ENCODE measurements at places on chromosomes 3 and 15.

- peak; percentile 84 for ATAC-seq
Observed at GRCh38 chr15:53197426-53197839, 407.3 kb upstream of the ONECUT1 start.

- no peak for ATAC-seq
Observed at GRCh38 chr3:70905491-70905890, 593.1 kb upstream of the MDFIC2 start.

DNA sequence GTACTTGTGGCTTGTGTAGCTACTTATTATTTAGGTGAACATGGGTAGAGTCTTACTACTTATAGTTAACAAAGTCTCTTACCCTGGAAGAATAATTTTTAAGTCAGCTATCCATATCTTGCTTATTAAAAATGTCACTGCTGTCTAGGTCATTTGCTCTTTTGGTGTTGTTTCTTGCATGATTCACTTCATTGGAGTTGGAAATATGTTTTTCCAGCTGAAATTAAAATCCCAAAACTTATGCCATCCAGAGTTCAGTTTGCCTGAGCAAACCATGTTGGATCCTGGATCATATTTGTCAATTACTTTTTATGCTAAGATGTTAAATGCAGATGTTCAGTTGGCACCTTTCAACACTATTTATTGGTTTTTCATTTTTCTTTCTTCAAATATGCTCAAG is 421.0 kb upstream of the RBMS3 start:
- no peak for ATAC-seq

GRCh38 chr3:195282961-195283360 is 12.0 kb upstream of the XXYLT1 start:
- no peak for ATAC-seq

DNA sequence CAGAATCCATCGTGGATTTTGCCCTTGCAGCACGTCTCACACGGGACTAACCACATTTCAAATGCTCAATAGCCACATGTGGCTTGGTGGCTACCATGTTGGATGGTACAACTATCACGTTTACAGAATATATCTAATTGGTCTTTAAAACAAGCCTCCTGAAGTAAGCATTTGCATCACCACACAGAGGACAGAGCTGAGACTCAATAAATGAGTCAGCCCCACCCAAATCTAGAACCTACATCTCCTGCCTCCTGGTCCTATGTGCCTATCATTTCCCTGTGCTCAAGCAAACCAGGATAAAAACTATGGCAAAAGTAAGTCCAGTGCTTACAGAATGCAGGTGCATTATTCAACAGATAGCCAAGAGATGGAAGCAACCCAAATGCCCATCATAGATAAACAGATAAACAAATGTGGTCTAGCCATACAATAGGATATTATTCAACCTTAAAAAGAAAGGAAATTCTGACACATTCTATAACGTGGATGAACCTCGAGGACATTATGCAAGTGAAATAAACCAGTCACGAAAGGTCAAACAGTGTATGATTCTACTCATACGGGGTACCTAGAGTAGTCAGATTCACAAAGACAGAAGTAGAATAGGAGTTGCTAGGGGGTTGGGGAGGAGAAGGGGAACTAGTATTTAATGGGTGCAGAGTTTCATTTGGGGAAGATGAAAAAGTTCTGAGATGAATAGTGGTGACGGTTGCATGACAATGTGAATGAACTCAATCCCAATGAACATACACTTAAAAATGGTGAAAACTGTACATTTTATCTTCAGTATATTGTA is 43.9 kb downstream of the SRGAP3 start:
- no peak for ATAC-seq

- ATAC-seq: peak; percentile 95
Observed at GRCh38 chr3:128051837-128052594, at the start of gene SEC61A1. Gene SEC61A1, plus strand, starts transcription at chr3:128052437. Its CDS starts 116 bp downstream, at chr3:128052553.

GRCh38 chr3:195139876-195140240 is 131.1 kb downstream of the XXYLT1 start:
- peak; percentile 76 for ATAC-seq

DNA sequence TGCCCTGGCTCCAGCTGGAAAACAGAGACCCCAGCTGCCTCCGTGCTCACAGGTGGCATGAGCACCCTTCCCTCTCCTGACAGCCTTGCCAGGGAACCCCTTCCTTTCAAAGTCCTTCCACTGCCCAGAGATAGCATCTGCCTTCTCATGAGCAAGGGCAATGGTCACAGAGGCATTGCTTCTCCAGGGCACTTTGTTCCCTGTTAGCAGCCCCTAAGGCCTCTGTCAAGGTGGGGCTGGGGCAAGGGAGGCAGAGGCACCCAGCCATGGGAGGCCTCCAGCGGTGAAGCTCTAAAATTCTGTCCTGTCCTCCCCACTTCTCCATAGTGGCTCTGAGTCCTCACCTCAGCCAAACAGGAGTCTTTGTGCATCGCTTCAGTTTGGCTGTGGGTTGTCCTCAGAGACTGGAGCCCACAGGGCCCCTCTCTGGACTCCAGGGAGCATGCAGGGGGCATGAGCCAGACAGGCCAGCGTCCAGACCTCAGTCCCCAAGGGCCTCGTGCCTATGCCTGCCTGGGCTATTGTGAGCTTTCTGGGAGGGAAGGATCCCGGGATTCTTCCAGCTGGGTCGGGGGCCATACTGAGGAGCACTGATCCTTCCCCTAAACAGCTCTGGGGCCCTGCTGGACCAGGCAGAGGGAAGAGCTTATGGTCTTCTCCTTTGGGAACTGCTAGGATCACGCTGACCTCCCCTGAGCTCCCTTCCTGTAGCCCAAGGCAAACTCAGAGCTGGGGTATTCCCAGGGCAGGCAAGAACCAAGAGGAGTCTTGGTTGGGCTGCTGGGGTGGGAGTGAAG is 106.6 kb downstream of the DNAJB8 start:
- no peak for ATAC-seq

- ATAC-seq: no peak
Observed at GRCh38 chr3:47949979-47950378, 66.2 kb downstream of the MAP4 start.

GRCh38 chr3:104460477-104461406 is 906.0 kb upstream of the ALCAM start:
- ATAC-seq: peak; percentile 73

Measured in motor neuron (in vitro differentiated cells).